ENCODE measurements at places on chromosomes 12 and 14. TPM values are rescaled to one million over a fixed set of nuclear protein-coding genes. Genes with fewer than 3 reads are reported as not detected.
A peak's percentile ranks its signal among the peaks of the same experiment; 100 is the strongest.

- peaks cover 26% of the 10 kb centered on the region for H3K27me3 ChIP-seq
- no peaks in the 10 kb centered on the region for H3K36me3 ChIP-seq
- H3K4me1 ChIP-seq, result peaks cover 4% of the 10 kb centered on the region
- no peak for DNase-seq
These were observed 106.8 kb downstream of the CALM1 start for GRCh38 chr14:90503582-90503981.

DNA sequence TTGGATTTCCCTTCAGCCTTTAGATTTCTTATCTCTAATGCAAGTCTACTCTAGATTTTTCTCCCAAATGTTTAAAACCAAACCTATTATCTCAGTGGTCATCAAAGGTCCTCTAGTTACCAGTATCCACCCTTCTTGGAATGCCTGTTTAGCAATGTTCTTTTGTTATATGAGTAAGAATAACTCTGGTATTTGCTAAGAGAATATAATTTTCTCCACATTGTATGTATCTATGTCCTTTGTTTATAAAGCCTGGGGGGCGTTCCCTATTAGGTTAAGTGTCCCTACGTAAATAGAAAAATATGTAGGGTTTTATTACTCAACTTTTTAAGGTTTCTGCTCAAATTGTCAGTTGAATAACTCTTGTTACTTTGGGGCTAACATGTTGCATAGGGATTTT is 27.3 kb downstream of the PPM1A start:
- peaks cover 55% of the 10 kb centered on the region for H3K4me1 ChIP-seq
- H3K4me3 ChIP-seq, result no peak overlapping the region
- no peaks in the 10 kb centered on the region for H3K27me3 ChIP-seq
- DNase-seq, result no peak
- peaks cover 10% of the 10 kb centered on the region for H3K36me3 ChIP-seq

YBX3 gene
- total RNA-seq, result 258 TPM

GPD1 gene
- total RNA-seq, result 0.16 TPM

DBX2 gene
- not detected for total RNA-seq

FBLN5 gene
- total RNA-seq, result 1.3 TPM

POTEG gene
- total RNA-seq, result not detected

COQ5 gene
- 34.4 TPM for total RNA-seq

DNA sequence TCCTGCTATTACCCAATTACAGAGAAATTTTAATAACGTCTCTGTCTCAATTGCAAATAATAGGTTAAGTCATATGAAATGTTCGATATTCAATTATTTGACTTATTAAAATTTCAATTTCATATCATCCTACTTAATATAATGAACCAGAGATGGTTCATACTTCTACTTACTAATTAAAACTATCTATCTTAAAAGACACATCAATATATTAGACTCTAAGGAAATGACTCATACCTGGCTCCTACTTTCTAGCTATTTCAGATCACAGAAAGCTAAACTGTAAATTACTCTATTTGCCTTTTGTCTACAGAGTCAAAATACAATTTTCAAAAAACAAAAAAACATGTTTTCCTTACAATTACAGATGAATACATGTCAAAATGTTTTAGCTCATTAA is 99.6 kb downstream of the CAPZA3 start:
- no peaks in the 10 kb centered on the region for H3K4me1 ChIP-seq
- no peaks in the 10 kb centered on the region for H3K27me3 ChIP-seq
- no peak overlapping the region for H3K27ac ChIP-seq

KCNC2 gene
- total RNA-seq, result not detected

GRCh38 chr12:121095544-121096198 is 37.0 kb upstream of the P2RX7 start:
- peaks cover 39% of the 10 kb centered on the region for H3K4me1 ChIP-seq
- peak overlapping the region; percentile 55 for H3K4me3 ChIP-seq
- peak; percentile 87 for DNase-seq
- H3K36me3 ChIP-seq, result no peaks in the 10 kb centered on the region

DNA sequence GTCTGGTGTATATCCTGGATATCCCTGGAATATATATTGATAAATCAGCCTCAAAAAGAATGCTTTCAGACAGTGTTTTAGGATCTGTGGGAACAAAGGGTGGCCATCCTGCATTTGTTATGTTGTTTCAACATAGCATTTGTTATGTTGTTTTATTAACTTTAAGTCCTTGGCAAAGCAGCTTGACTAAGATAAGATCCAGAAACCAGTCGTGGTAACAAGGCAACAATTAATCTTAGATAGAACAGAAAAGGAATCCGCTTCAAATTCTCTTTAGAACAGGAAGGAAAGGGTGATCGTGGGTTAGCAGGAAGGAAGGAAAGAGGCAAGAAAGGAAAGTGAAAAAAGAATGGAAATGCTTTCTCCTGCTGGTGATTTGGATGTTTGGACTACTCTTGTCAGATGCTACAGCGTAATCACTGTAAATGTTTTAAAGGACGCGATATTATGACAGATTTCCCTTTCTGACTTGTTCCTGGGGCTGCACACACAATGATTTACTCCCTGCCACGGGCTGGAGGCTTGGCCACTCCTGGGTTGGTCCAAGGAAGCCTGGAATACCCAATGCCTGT is 443.3 kb downstream of the DPF3 start:
- peaks cover 26% of the 10 kb centered on the region for H3K4me1 ChIP-seq
- no peak for DNase-seq
- H3K27me3 ChIP-seq, result peaks cover 10% of the 10 kb centered on the region
- H3K36me3 ChIP-seq, result no peaks in the 10 kb centered on the region

DNA sequence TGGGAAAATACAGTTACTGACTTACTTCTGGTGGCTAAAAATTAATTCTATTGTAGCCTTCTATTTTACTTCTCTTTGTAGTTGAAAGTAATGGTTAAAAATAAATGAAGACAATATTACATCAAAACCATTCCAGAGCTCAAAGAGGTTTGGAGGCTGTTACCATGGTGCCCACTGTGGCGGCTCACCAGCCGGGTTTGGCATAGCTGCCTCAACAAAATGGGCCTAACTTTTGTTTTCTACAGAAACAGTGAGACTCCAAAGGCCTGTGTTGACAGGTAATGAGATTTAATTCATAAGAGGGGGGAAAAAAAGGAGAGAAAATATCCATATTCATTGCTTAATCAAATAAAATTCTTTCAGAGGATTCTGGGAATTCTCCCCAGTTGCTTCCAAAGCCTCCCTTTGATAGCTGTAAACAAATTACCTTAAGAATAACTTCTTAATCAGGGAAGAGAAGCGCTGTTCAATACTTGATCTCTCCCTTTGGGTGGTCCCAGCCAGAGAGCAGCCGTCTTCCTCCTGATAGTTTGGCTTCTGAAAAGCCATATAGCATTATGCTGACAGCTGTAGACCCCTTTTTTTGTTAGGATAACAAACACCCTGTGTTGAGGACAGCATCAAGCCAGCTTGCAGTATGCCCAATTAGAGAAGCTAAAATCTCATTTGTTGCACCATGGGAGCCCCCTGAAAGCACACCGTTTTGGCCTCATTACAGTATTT is 266.8 kb downstream of the NEDD1 start:
- H3K36me3 ChIP-seq, result no peaks in the 10 kb centered on the region
- H3K27me3 ChIP-seq, result peaks cover 1% of the 10 kb centered on the region
- no peak overlapping the region for H3K4me3 ChIP-seq
- H3K27ac ChIP-seq, result no peak overlapping the region
- no peak for DNase-seq

DNA sequence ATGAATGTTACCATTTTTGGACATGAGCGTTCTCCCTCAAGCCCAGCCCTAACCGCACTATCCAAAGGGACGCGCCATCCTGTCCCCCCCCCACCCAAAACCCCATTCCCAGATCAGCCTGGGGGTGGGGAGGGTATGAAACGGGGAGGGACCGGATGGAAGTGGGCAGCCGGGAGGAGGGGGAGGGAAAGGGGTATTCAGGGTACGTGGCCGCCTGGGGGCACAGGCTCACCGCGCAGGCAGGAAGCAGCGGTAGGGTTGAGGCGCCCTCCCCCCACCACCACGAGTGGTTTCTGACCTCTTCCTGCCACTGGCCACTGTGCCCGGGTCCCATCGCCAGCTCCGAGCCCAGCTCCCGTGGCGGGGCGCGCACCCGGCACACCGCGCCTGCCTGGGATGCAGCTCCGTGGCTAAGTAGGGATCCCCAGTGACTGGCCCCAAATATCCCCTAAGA is 1.4 kb downstream of the ACTN1 start:
- H3K36me3 ChIP-seq, result peaks cover 48% of the 10 kb centered on the region
- no peaks in the 10 kb centered on the region for H3K27me3 ChIP-seq
- DNase-seq, result peak; percentile 84
- H3K4me1 ChIP-seq, result peaks cover 49% of the 10 kb centered on the region

DNA sequence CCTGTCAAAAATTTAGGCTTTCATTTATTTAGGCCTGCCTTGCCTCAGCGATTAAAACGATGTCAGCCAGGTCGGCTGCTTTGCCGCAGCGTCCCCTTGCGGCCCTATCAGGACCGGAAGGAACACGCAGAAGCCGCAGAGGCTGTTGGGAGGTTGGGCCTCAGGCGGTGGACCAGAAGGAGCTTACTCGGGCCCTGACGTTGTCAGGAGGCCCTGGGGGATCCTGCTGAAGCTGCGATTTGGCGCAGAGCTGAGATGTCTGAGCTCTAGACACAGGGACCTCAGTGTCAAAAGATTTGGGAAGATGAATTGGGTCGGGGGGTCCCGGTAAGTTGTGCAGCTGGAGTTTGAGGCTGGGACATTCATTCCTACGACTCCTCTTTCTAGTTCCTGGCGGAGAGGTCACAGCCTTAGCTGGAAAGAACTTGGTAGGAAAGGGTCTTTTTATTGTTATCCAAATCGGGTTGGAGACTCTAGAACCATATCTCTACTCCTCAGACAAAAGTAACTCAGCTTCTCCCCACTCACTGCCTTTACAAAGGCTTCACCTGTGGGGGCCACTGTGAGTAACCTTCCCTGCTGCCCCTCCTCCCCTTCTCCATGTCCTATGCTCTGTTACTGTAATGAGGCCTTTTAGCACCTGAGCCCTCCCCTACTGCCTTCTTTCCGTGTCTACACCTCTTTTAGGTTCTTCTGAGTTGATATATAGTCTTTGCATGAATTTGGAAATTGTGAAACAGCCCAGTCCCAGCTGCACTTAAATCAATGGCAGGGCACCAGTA is 6.6 kb upstream of the ABCD2 start:
- H3K4me3 ChIP-seq, result no peak overlapping the region
- H3K36me3 ChIP-seq, result peaks cover 13% of the 10 kb centered on the region
- H3K4me1 ChIP-seq, result peaks cover 70% of the 10 kb centered on the region
- peak overlapping the region; percentile 51 for H3K27ac ChIP-seq
- DNase-seq, result no peak

GRCh38 chr14:35551081-35551480 is 17.1 kb downstream of the INSM2 start:
- H3K27ac ChIP-seq, result no peak overlapping the region
- H3K4me1 ChIP-seq, result no peaks in the 10 kb centered on the region
- no peaks in the 10 kb centered on the region for H3K27me3 ChIP-seq
- peaks cover 4% of the 10 kb centered on the region for H3K36me3 ChIP-seq

ZNF26 gene
- total RNA-seq, result 19.1 TPM

STAC3 gene
- total RNA-seq, result 1.7 TPM

- no peaks in the 10 kb centered on the region for H3K36me3 ChIP-seq
- H3K4me1 ChIP-seq, result no peaks in the 10 kb centered on the region
- H3K4me3 ChIP-seq, result no peak overlapping the region
- no peak for DNase-seq
- no peak overlapping the region for H3K27ac ChIP-seq
These were observed 68.8 kb upstream of the MDGA2 start for GRCh38 chr14:47744155-47744554.
